ENCODE measurements at places on chromosomes 2 and 18. TPM values are rescaled to one million over a fixed set of nuclear protein-coding genes. Genes with fewer than 3 reads are reported as not detected.

SLC4A3 gene
- total RNA-seq: 3.7 TPM

PROKR1 gene
- total RNA-seq: not detected

RAB6C gene
- not detected for total RNA-seq

KHK gene
- 7.5 TPM for total RNA-seq

UGT1A3 gene
- 0.19 TPM for total RNA-seq

FLACC1 gene
- total RNA-seq: not detected

MOCOS gene
- total RNA-seq: 2.7 TPM

SMAD2 gene
- total RNA-seq: 51.6 TPM

ZBTB14 gene
- 6.1 TPM for total RNA-seq

CYP26B1 gene
- total RNA-seq: 16.2 TPM

DIPK1C gene
- not detected for total RNA-seq

RIT2 gene
- not detected for total RNA-seq

GAD1 gene
- 0.59 TPM for total RNA-seq

MAL gene
- total RNA-seq: not detected

SPEG gene
- total RNA-seq: 10.2 TPM

GKN1 gene
- 0.45 TPM for total RNA-seq
